ENCODE measurements at places on chromosomes 12 and 14.

DNA sequence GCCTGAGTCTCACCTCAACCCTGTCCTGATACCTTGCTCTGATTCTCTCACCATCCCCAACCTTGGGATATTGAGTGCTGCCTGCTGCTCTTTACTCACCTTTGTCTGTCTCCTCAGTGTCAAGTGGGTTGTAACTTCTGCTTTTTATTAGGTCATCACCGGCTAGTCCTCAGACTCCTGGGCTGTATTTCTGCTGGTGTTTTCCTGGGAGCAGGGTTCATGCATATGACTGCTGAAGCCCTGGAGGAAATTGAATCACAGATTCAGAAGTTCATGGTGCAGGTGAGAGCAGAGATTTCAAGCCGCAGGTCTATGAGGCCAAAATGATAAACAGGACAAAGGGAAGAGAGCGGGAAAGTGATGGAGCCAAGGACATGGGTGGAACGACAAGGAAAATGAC, 498 bp downstream of the SLC39A2 start:
- no peak for DNase-seq

- no peak for DNase-seq
These were observed 17.0 kb downstream of the SLC4A8 start for GRCh38 chr12:51441583-51441982.

GRCh38 chr14:98077176-98077575, 1194.8 kb downstream of the BCL11B start:
- DNase-seq = peak; percentile 12

DNA sequence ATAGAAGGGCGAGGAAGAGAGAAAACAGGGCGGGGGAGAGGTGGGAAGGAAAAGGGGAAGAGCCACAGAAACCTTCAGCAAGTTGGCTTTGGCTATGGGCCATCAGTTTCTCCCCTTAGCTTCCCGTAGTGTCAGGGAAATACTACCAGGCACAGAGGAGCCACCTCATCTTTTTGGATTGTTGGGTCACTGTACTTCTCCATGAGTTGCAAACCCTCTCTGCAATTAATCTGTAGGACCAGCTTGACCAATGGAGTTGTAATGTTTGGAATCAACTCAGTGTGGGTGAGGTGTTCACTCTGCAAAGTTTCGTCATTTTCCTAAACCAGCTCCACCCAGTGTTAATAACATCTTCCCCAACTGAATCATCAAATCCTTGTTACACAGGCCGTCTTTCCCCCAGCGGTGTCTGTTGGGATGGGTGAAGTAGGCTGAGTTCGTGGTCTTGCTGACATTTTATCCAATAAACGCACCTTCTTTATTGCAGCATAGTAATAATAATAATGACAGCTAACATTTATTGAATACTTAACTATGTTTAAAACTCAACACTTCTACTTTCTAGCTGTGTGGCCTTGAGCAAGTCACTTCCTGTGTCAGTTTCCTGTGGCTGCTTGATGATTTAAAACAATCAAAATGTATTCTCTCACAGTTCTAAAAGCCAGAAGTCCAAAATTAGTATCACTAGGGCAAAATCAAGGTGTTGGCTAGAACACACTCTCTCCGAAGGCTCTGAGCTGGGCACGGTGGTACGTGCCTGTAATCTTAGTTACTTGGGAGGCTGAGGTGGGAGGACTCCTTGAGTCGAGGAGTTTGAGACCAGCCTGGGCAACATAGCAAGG, 8.1 kb upstream of the GLTP start:
- DNase-seq = no peak

DNA sequence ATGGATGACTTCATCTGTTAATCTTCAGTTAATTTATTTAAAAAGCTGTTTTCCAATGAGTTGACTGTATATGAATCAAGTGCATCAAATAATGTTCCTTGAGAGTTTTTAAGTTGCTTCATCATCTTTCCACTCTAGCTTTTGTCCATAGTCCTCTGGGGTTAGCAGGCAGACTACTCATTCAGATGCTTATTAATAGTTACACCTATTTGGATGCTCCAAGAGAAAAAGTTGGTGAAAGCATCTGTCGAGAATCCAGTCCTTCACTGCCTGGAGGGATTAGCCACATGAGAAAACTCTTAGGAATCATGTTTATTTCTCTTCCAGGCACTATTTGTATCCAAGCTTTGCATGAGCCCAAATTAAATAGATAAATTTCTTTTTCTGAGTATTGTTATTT, 70.2 kb downstream of the DACT1 start:
- no peak for DNase-seq

DNA sequence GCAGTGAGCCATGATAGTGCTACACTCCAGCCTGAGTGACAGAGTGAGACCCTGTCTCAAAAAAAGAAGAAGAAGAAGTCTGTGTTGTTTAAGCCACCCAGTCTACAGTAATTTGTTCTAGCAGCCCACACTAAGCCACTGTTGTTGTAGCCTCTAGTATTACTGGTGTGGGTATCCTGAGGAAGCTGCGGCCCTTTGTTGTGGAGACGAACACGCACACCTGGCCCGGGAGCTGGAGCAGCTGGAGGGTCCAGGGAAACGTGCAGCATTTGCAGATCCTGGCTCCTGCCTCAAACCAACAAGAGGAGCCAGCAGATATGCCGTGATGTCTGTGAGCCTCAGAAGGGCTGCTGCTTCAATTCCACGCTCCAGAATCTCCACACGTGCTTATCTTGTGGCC, 65.3 kb downstream of the MAP1LC3B2 start:
- DNase-seq = no peak
